ENCODE measurements at places on chromosomes 5 and 9.

- no peak for DNase-seq
These were observed 23.5 kb downstream of the AFAP1L1 start for GRCh38 chr5:149294872-149295829.

DNA sequence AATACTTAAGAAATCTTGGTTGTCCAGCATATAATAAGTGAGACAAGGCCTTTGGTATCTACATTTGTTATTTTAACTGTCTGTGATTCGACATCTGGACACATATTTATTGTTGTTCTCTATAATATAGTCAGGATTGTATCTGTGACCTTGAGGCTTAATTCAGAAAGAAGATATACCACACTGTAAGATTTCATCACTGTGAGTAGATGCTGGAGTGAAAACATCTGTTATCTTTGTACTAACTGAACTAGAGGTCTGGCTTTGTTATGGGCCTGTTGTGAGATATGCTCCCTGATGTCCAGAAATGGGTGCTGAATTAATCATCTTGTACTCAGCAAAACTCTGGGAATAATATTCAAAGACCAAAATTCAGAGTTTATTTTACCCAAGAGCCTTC, 148.5 kb downstream of the ISOC1 start:
- no peak for DNase-seq

DNA sequence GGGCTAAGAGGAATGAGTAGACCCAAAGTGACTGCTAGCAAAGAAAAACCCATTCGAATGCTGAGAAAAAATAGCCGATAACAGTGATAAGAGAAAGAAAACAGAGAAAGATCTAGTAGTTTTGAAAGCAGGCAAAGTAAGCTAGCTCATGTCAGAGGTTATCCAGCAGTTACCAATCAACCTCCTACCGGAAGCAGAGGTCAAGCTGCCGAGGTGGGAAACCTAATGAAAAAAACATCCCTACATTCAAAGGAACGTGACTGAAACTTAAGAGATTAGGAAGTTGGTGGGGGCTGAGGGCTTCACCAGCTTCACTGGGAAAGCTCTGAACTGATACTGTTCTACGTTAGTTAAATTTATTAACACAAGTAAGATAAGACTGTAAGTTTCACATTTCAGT, 32.6 kb downstream of the SSBP2 start:
- no peak for DNase-seq

DNA sequence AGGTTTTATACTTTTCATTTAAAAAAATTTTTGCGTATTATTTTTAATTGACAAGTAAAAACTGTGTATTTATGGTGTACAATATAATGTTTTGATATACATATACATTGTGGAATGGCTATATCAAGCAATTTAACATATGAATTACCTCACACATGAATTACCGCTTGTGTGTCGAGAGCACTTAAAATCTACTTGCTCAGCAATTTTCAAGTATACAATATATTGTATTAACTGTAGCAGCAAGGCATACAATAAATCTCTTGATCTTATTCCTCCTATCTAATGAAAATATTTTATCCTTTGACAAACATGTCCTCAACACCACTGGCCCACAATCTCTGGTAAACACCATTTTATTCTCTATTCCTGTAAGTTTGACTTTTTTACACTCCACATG, 224.4 kb upstream of the CYLC2 start:
- no peak for DNase-seq

- DNase-seq = no peak
These were observed 25.6 kb downstream of the MARCHF3 start for GRCh38 chr5:127004721-127005120.

DNA sequence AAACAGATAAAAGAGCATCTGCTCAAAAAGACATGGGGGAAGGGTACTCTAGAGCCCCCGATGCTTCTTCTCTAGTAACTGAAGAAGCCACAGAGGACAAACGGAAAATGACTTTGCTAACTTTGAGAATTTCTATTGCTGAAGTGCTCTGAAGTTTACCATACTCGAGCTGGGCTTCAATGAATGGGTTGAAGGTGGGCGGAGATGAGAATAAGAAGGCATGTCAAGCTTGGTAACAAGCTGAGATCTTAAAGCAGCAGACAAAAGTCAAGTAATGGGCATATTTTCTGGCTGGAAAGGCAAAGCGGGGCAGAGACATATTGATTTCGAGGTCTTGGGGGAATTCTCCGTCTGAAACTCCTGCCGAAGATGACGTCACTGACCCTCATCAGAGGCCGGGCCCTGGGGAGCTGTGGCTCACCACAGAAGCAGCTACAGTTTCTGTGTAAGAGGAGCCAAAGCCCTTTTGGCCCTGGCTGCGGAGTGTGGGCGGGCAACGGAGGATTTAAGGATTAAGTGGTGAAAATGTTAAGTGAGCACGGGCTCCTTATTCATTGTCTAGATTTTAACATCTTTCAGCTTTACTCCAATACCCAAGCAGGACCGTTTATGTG, 115.8 kb upstream of the SLIT3 start:
- DNase-seq = no peak

DNA sequence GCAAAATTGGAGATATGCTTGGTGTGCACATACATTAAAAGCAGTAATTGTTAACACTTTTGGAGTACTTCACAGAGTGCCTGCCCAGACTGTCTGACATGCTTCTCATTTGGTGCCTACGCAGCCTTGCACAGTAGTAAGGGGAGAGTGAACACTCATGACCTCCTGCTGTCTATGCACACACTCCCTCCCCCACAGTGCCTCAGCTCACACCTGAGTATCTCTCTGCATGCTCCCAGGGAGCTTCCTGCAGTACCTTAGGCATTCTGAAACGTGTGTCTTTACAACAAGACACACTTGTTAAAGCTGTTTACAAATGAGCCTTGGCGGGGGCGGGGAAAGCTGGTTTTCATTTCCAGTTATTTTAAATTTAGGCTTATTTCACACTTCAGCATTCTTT, 18.0 kb downstream of the MAP3K1 start:
- DNase-seq = no peak

- peak; percentile 27 for DNase-seq
These were observed 39.8 kb upstream of the RANBP6 start for GRCh38 chr9:6055216-6055615.

- DNase-seq = peak; percentile 13
These were observed 16.9 kb downstream of the ZNF618 start for GRCh38 chr9:113892861-113893491.

- no peak for DNase-seq
These were observed 284.9 kb upstream of the IRX1 start for GRCh38 chr5:3310541-3311261.

DNA sequence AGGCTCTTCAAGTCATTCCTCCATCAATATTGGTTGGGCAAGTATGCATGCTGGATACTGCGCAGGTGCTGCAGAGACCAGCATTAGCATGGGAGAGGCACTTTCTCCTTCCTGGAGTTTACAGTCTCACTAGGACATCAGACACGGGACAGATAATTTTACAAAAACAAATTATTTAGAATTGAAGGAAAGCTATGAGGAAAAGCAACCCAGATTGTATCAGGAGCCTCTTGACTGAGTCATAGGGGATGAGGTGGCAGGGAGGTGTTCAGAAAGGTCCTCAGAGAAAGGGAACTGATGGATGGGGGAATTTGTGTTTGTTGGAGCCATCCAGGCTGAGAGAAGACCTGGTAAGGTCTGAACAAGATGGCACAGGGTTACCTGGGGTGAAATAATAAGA, 24.5 kb upstream of the RAB14 start:
- DNase-seq = no peak

GRCh38 chr9:97367729-97368128, 44.2 kb upstream of the TDRD7 start:
- DNase-seq = no peak

GRCh38 chr5:112014783-112015395, 257.9 kb upstream of the NREP start:
- no peak for DNase-seq

GRCh38 chr5:159088371-159088770, 11.3 kb downstream of the EBF1 start:
- no peak for DNase-seq

- no peak for DNase-seq
These were observed 5.5 kb downstream of the PCYOX1L start for GRCh38 chr5:149363358-149363757.

- no peak for DNase-seq
These were observed 106.2 kb downstream of the MAST4 start for GRCh38 chr5:66702426-66702825.

GRCh38 chr9:2132484-2133082, 117.4 kb downstream of the SMARCA2 start:
- DNase-seq = no peak

- no peak for DNase-seq
These were observed 100.9 kb downstream of the MRPL36 start for GRCh38 chr5:1698589-1699316.

DNA sequence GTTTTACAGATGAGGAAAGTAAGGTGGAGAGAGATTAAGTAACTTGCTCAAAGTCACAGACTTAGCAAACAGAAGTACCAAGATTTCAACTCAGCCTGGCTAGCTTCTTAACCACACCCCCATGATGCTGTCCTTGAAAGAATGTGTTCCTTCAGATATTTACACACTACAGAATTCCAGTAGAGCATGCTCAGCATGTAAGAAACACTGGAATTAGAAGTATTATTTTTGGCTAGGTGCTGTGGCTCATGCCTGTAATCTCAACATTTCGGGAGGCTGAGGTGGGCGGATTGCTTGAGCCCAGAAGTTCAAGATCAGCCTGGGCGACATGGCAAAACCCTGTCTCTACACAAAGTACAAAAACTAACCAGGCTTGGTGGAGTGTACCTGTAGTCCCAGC, 142.4 kb downstream of the EDIL3 start:
- DNase-seq = no peak

DNA sequence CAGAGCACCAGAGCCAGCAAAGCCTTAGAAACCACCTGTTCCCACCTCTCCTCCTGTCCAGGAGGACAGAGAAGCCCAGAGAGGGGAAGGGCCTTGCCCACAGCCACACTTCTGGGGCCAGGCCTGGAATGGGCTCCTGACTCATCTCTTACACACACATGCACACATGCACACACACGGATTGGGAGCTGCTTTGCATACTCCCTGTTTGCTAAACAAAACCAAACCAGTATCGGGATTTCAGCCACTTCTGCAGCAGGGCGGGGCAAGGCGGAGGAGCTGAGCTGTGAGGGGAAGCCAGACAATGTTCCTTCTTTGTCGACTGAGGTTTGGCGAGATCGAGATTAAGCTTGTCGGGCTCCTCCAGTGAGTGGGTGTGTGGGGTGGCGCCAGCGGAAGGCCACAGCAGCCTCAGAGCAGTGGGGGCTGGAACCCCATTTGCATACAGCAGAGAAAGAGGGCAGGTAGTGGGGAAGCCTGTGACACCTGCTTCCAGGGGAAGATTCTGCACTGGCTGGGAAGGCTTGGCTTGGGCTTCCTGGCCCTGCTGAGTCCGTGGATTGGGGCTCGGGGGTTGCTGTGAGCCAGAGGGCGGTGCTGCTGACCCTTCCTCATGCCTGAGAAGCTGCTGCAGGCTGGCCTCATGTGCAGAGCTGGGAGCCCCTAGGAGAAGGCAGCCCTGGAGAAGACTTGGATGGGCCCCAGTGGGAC, 16.1 kb downstream of the GFI1B start:
- no peak for DNase-seq

- no peak for DNase-seq
These were observed 399 bp downstream of the NUP155 start for GRCh38 chr5:37370550-37370863.

GRCh38 chr9:129178568-129179382, 714 bp upstream of the IER5L start:
- DNase-seq = no peak

DNA sequence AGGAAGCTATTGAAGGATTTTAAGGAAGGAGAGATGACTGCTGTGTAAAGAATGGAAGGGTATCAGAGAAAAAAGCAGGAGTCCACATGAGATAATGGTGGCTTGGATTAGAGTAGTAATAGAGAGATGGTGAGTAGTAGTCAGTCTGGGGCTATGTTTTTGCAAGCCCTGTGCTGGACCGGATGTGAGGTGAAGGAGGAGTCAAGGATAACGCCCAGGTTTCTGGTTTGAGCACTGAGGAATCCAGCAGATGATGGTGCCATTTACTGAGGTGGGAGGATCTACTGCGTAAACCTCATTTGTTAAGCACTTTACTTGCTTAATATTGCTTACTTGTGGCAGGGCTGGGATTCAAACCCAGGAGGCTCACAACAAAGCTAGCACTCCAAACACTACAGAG, 1.1 kb downstream of the TIGD6 start:
- DNase-seq = no peak

- DNase-seq = peak; percentile 92
These were observed 16.0 kb downstream of the TRAF2 start for GRCh38 chr9:136902259-136902821.

DNA sequence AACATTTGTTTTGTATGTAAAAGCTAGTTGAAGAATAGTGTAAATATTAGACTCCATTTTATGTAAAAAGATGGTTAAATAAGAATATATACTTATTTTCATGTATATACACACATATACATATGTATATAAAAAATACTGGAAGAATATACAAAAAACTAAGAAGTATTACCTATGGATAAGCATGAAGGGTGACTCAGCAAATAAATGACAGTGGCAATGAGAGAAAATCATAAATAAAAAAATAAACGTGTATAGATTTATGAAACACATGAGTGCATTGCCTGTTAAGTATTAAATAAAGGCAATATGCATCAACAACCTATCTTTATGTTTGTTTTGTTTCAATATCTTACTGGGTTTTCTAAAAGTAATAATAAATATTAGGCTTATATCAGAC, 435.3 kb downstream of the CYLC2 start:
- no peak for DNase-seq

- no peak for DNase-seq
These were observed 917.0 kb downstream of the MAT2B start for GRCh38 chr5:164422400-164422799.

DNA sequence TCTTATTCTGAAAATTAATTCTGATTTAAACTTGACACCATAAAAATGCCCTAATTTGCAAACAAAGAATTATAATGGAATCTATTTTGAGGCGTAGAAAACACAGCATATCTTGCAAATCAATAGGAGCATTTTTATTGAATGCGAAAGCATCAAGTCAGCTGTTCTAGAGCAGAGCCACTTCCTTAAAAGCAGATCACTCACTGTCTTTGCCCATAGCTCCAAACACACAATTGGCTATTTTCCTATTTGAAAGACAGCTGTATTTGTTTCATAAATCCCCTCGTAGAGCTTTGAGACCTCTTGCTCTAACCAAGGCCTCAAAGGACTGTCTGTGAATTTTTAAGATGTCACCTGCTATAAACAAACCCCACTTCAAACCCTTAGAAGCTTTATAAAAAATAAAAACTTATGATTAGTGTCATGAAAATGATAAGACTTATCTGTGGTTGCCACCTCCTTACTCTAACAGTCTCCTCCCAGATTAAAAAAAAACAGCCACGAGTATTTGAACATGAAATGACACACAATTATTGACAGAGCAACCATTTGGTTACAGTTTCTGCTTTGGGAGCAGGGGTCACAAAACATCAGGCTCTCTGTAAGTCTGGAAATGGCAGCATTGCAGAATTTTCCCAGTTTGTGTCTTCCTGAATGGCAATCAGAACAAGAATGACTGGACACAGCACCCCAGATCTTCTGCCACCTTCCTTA, 75.6 kb upstream of the RASEF start:
- DNase-seq = no peak

- no peak for DNase-seq
These were observed 24.3 kb upstream of the TUSC1 start for GRCh38 chr9:25702536-25702935.

GRCh38 chr5:66122379-66123034, 21.6 kb upstream of the SREK1 start:
- DNase-seq = no peak

Measured in stimulated activated effector memory CD8-positive, alpha-beta T cell treated with anti-CD3 and anti-CD28 coated beads, Interleukin-12 subunit alpha, Interleukin-12 subunit beta, amount 100 ng/mL, for 72 hours (primary cell).